ENCODE measurements at places on chromosomes 1 and 21. TPM values are rescaled to one million over a fixed set of nuclear protein-coding genes. Genes with fewer than 3 reads are reported as not detected.
A peak's percentile ranks its signal among the peaks of the same experiment; 100 is the strongest.

DNA sequence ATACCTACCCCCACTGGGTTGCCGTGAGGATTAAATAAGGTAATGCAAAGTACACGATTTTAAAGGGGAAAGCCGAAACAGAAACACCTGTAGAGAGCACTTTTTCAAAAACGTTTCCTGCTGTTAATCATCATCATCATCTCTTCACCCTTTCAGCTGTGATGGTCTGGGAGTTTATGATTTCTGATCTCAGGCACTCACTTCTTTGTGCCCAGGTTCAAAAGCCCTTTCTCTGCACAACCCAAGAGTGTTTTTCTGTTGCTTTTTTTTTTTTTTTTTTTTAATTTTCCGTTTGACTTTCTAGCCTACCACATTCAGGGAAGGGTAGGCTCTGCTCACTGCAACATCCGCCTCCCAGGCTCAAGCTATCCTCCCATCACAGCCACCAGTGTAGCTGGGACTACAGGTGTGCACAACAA is 936 bp upstream of the UBXN11 start:
- DNase-seq: no peak

DNA sequence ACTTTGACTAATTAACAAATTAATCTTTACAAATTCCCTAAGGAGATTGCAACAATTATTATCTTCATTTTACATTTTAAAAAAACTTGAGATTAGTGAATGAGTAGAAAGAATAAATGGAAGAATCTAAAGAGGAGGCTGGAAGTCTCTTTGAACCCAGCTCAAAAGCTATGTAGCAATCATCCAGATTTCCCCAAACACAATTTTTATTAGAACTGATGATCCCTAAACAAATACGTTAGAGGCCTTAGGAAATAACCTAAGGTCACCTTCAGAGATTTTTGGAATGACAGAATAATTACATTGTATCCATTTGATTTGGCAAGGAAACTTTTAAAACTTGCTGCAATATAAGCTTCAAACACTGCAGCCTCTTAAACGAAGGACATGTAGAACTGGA is 242.4 kb upstream of the LYPLAL1 start:
- peak; percentile 22 for DNase-seq

RGS8 gene
- 0.04 TPM for total RNA-seq

TSNAX gene
- 34.7 TPM for total RNA-seq
